ENCODE measurements at places on chromosomes 16 and 17.

DNA sequence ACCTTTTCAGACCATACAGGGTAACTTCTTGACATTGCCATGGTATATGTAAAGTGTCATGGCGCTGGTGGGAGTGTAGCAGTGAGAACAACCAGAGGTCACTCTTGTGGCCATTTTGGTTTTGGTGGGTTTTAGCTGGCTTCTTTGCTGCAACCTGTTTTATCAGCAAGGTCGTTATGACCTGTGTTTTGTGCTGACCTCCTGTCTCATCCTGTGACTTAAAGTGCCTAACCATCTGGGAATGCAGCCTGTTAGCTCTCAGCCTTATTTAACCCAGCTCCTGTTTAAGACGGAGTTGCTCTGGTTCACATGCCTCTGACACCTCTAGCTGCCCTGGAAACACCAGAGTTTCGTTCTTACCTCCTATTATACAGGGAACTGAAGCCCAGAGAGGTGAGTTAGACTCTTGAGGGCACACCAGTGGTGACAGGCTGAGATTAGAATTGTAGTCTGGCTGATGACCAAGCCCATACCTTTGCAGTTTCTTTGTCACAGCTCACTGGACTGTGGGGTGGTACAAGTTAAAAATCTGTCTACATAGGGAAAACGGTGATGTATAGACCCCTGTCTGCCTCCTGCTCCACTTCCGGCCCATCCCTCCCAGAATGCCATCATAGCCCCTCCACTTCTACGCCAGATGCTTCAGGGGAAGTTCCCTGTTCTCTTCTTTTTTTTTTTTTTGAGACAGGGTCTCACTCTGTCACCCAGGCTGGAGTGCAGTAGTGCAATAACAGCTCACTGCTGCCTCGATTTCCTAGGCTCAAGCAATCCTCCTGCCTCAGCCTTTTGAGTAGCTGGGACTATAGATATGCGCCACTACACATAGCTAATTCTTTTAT, 21.0 kb downstream of the KSR1 start:
- no peak for DNase-seq

- DNase-seq: peak; percentile 84
Measured at GRCh38 chr17:73196500-73196899, 3.6 kb downstream of the COG1 start.

DNA sequence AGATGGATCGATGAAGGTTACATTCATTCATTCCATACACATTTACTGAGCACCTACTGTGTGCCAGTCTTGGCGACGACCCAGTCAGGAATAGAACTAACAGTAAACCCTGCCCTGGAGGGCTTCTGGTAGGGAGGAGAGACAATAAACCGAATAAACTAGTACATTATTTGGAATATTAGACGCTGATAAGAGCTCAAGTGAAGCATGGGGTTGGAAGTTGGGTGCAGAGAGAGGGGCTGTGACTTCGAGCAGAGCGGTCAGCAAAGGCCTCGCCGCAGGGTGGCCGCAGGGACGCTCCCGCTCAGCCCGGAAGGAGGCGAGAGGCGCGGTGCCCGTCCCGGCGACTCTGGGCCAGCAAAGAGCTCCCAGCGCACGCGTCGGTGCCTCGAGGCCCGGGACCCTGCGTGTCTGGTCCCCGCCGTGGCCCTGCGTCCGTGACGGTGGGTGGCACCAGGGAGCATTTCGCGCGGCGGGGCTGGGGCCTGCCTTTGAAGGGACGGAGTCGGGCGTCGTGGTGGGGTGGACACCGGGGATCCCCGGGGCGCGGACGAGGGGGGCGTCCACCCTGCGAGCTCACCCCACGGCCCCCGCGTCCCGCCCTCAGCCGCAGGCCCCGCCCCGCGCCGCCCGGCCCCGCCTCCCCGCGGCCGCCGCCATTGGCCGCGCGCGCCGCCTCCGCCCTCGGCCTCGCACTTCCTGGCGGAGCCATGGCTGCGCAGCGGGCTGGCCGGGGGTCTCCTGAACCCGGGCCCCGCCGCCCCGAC, at the start of gene KLHL36:
TSS of gene KLHL36 (plus strand) at position 684 of the 767 bp plus-strand sequence. CDS start 2,357 bp downstream, outside the sequence.
- no peak for DNase-seq

GRCh38 chr17:29349409-29349808, 40.8 kb upstream of the TAOK1 start:
- no peak for DNase-seq

GRCh38 chr17:32385121-32385520, 35.2 kb downstream of the ZNF207 start:
- no peak for DNase-seq

DNA sequence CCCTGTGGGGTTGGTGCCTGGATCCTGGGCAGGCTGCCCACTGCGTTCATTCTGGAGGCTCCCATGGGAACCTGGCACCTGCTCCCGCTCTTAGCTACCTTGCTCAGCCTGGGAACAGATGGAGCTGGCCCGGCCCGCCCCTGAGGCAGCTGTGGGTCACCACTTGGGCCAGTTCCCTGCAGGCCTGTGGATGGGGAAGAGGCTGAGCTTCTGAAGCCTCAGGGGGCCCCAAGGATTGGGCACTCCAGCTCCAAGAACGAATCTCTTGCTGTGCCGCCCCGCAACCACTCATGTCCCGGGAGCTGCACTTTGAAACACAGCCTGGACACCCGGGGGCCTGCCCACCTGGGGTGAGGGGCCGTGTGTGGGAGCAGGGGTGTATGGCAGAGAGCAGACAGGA, 37.7 kb downstream of the BAHCC1 start:
- peak; percentile 73 for DNase-seq

GRCh38 chr16:51834794-51835193, 683.7 kb upstream of the SALL1 start:
- DNase-seq: no peak

GRCh38 chr16:80387318-80387921, 153.4 kb upstream of the DYNLRB2 start:
- DNase-seq: no peak

Data from NCI-H2029 (cell line).